Fibroblast of gingiva (primary cell): ENCODE measurements at places on chromosomes 5 and 9.

- no peak for DNase-seq
Observed at GRCh38 chr5:94243612-94244011, 374.8 kb downstream of the KIAA0825 start.

GRCh38 chr9:105144841-105145240 lies 99.6 kb upstream of the SLC44A1 start:
- DNase-seq: peak; percentile 42

GRCh38 chr5:173454736-173455598 lies 126.8 kb upstream of the STC2 start:
- DNase-seq: peak; percentile 97

DNA sequence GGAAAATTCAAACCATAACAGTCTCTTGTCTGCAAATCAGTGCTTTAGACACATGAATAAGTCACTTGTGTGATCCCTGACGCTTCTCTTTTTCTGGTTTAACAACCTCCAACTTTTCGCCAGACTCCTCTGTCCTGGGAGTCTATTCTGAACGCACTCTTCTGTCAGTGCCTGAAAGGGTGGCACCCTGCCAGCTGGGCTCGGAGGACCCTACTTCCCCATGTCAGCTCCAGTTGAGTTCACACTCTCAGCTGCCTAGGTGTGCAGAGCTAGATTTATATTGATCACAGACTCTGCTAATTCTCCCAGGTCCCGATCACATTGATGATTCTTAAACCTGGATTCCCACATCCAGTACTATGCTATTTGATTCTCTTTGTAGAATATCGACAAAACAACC lies 649.1 kb downstream of the BNC2 start:
- no peak for DNase-seq

DNA sequence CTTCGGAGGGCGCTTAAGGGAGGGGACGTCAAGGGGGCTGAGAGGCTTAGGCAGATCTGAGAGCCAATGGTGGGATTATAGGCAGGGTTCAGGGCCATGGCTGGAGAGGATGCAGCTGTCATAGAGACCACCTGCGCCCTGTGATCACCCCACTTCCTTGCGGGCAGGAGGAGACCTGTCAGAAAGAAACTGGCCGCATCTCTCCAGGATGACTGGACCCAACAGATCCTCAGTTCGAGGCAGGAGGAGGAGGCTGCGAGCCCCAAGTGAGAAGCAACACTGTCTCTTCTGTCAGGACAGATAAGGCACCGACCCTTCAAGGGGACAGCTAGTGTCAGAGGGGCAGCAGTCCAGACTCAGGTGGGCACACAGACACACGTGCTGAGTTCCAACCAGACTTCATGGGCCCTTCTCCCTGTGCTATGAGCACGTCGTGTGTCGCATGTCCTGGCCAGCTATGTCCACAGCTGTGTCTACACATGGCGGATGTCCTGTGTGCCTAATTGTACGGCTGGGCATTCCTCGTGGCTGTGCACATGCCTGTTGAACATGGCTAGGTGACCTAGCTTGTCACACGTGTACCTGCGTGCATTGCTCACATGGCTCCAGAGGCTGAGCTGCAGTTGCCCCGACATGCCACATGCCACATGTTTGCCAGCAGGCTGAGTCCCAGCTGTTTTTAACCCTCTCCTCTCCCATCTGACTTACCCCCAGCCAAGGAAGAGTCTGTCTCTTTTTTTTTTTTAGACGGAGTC lies 583 bp upstream of the AQP3 start:
- DNase-seq: no peak
